ENCODE measurements at places on chromosomes 16 and 17.

DNA sequence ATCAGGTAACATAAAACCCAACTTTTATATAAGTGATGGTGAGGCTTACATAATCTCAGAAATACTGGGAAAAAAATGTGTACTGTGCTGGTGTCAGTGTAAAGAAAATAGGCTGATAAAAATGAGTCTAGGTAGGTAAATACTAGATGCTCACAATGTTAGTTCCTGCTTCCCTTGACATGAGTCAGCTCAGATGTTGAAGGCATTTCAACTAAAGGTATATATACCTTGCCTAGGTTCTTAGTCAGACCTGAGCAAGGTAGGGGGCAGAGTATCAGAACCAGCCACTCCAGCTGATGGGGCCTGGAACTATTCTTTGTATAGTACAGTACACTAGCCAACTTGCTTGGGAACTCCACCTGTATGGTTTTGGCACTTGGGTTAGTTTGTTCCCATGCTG lies 51.0 kb upstream of the CA10 start:
- DNase-seq: no peak

- no peak for DNase-seq
These were observed 2.6 kb downstream of the MYL11 start for GRCh38 chr16:30377050-30377811.

DNA sequence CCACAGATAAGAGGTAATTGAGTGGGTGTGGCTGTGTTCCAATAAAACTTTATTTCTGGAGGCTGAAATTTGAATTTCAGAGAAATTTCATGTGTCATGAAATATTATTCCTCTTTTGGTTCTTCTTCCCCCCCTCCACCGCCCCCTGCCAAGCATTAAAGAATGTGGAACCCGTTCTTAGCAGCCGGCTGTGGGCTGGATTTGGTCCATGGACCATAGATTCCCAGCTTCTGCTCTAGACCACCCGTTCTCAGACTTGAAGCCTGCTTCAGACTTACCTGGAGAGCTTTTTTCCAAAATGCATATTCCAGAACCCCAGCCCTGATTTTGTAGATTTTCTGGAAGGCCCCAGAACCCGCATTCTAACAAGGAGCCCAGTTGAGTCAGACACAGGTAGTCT lies 15.1 kb upstream of the LASP1NB start:
- DNase-seq: no peak

GRCh38 chr17:55632893-55633292 lies 89.8 kb downstream of the TMEM100 start:
- no peak for DNase-seq

GRCh38 chr16:75580-76501 lies 2.2 kb upstream of the MPG start:
- DNase-seq: no peak

DNA sequence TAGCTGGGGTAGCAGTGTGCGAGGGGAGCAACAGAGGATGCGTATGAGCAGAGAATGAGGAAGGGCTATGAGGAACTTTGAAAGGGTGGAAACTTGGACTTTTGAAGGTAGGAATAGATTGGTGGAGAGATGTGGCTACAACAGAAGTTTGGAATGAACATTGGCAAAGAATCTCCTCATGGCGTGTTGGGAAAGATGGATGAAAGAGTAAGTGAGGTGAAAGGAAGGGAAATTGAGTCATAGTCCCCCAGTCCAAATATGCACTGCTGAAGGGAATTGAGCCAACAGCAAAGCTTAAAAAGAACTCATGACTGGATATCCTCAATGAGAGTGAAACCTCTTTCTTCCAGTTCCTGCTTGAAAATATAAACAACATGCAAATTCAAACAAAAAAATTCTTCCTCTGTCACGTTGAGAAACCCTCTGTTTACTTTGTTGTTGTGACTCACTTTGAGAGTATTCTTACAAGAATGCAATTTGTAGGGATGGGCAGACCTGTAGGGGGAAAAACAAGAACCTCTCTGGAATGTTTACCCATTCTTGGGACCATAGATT lies 313.2 kb upstream of the KCNJ16 start:
- no peak for DNase-seq

DNA sequence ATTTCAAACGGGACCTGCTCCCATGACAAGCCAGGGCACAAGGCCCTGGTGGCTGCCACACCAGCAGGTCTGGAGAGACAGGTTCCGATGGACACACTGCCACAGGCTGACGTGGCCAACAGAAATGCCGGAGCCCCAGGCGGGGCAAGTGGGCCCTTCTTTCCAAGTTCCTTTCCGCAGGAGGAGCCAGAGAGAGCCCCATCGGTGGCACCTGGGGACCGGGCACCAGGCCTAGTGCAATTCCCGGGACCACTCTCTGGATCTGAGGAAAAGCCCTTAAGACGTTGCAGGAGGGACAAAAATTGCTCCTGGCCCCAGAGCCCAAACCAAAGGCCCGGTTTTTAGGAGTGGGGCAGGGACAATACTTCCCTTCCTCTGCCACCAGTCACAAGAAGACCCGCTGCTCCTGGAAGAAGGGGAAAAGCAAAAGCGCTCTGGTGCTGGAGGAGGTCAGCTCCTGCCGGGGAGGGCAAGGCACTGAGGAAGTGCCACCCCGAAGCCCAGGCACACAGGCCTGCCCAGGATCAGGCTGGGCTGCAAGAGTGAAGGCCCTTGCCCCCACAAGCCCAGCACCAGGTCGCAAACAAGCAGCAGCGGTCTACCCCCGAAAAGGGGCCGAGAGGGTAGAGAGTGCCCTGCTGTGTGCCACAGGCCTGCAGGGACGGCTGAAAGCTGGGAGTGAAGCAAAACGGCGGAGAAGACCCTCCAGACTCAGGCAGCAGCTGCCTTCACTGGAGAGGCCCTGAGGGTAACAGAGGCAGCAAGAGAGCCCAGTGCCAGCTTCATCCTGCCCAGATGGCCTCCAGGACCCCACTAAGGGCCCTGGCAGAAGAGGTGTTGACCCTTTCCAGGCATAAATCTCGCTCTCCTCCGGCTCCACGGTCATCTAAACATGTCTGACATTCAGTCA lies 29.1 kb downstream of the MAP1LC3B start:
- no peak for DNase-seq

DNA sequence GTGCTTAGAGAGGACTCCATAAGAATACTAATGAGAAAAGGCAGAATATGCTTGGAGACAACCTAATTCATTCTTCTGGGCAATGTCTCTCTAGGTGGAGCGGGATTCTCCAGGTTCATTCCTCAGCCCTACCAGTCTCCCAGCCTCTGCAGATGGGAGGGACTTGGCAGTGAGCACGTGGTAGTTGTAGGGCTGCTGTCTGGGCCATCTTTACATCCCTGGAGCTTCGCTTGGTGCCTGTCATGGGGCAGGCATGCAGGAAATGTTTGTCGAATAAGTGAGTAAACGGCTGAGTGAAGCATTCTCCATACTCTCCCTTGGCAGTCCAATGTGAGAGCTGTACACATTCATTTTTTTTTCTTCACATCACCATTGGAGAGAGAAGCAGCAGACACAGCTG lies 387.5 kb downstream of the UTP18 start:
- no peak for DNase-seq

DNA sequence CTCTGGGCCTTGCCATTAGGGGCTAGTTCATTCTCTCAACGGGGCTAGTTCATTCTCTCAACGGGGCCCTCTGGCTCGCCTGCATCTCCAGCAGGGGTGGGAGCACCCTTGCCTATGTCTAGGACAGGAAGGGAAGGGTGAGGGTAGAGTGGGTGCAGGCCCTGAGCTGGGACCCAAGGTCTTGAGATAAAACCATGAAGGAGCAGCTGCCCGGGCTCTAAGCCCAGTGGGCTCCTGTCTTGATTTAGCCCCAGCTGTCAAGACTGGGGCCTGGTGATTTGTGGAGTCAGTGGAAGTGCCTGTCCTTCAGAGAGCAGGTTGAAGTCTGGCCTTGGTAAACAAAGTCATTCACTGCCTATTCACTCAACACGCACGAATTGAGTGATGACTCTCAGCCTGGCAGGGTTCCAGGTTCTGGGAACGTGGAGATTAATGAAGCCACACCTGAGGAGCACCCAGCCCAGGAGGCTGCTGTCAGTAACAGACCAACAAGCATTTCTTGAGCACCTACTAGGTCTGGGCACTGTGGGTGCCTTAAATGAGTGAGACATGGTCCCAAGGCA lies 35.4 kb downstream of the WNT3 start:
- DNase-seq: no peak

DNA sequence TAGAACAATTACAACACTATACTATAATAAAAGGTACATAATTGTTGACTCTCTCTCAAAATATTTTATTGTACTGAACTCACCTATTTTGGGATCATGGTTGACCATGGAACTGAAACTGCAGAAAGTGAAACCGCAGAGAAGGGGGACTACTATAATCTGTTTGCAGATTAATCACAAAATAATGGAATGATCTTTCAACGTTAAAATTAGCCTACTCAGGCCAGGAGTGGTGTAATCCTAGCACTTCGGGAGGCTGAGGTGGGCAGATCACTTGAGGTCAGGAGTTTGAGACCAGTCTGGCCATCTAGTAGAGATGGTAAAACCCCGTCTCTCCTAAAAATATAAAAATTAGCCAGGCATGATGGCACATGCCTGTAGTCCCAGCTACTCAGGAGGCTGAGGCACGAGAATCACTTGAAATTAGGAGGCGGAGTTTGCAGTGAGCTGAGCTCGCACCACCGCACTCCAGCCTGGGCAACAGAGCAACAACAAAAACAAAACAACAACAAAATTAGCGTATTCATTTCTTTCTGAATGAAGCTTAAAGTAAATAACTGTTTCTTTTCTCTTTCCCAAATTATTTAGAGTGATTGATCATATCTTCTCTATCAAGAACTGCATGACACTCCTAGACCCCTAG lies 45.6 kb downstream of the IKZF3 start:
- DNase-seq: no peak

DNA sequence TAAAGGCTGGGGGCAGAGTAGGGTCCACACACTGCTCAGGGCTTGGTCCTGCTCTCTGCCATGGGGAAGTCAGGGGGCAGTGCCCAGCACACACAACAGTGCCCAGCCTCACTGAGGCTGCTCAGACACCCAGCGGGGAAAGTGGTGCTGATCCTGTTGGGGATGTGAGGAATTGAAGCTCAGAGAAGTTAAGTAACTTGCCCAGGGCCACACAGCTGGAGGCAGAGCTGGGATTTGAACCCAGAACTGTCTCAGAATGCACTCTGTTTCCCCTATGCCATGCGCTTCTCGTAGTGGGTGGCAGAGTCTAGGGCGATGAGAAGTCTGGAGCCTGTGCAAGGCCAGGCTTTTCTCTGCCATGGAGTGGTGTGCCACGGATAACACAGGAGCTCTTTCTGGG lies 59.3 kb downstream of the SDK2 start:
- DNase-seq: no peak

DNA sequence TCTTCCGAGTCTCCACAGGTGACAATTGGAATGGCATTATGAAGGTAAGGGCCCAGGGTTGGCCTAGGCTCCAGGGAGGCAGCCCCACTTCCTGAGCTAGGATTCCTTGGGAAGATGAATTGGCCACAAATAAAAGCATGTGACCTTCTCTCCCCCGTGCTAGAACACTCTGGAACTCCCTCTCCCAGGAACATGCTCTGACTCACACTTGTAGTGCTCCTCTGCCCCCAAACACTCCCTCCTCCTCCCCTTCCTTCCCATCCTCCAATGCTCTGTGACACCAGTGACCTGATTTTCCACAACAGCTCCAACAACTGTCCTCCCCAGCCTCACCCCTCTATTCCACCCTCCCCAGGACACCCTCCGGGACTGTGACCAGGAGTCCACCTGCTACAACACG lies 16.4 kb upstream of the ABCC3 start:
- DNase-seq: no peak

- DNase-seq: peak; percentile 71
These were observed 207.9 kb downstream of the TANC2 start for GRCh38 chr17:63173903-63174302.

DNA sequence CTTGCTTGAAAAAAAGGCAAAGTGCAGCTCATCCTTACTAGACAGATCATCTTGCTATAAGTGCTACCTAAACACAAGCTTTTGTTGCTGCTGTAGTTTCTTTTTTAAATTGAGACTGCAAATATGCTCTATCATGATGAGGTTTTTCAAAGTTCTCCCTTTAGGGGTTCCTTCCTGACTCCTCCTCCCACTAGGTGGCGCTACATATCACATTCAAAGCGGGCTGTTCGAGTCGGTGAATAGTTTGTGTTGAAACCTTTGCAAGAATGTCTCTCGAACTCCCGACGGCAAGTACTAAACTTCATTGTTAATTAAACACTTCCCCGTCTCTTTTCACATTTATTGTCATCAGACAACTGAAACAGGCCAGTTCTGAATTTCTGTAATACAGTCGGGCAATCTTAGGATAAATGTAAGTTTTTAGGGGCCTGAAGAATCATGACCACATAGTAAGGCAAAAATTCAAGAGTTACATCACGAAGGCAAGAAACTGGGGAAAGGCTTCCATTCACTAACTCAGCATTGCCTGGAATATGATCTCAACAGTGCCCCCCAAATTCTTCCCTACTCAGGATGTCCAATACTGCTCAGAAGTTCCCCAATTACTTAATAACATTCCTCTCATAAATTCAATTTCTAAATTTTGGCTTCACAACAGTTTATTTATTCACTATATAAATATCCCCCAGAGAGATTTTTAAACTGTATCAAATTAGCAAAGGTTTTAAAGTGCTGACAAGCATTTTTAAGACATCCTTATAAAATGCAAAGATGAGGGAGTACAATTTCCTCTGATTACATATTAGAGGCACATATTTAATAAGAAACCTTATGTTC lies 6.7 kb downstream of the HS3ST3A1 start:
- peak; percentile 70 for DNase-seq

DNA sequence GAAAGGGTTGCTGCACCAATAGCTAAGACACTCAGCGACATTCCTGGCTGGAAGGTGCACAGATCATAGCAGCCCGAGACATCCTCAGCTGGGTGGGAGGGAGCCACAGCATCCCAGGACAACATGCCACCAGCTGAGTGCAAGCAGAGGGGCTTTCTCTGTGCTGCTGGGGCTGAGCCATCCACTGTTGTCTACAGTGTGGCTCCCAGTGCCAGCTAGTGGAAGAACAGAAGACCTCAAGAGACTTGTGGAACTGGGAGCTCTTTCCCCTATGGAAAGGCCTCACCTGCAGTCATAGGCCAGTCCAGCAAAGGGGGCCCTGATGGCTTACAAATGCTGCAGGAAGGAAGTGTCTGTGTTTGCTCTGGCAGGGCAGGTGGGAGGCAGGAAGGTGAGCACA lies 131.0 kb downstream of the C16orf78 start:
- DNase-seq: no peak

DNA sequence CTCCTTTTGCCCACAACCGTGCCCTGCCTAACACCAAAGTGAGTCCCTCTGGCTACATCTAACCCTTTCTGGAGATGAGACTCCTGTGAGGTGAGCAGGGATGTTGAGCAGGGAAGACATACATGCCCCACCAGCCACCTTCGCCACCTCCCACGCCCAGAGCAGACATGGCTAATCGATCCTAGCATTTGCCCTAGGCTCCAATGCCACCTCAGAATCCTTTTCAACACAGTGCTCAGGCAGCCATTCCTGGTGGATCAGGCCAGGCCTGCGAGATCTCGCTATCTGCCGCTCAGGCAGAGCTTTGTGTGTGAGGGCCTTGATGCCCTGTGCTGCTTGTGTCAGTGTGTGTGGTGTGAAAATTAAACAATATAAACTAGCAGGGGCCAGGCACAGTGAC lies 21.0 kb downstream of the SCGB1C2 start:
- no peak for DNase-seq

All from putamen (tissue), 1 donor.